ENCODE measurements at places on chromosomes 3 and 15.

- no peak for DNase-seq
These were observed 306.5 kb downstream of the RPLP1 start for GRCh38 chr15:69758810-69759790.

- no peak for DNase-seq
These were observed 7.2 kb downstream of the SPG21 start for GRCh38 chr15:64982472-64982871.

GRCh38 chr15:75233504-75234190 lies 24.5 kb upstream of the GOLGA6C start:
- no peak for DNase-seq

DNA sequence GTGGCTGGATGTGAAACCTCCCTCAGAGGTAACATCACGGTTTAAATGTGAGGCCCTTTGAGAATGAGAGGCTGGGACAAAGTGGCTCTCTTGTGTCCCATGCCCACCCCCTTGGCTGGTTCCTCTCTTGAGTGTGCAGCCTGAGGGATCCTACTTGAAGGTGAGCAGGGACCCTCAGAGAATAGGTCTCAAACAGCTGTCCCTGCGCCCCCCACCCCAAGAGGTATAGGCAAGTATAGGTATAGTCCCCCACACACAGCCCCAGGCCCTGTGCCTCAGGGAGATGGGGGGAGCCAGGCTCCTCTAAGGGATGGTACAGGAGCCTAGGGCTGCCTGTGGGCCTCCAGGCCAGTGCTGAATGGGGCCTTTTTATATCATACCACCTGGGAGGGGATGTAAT lies 61.9 kb downstream of the ISG20 start:
- no peak for DNase-seq

DNA sequence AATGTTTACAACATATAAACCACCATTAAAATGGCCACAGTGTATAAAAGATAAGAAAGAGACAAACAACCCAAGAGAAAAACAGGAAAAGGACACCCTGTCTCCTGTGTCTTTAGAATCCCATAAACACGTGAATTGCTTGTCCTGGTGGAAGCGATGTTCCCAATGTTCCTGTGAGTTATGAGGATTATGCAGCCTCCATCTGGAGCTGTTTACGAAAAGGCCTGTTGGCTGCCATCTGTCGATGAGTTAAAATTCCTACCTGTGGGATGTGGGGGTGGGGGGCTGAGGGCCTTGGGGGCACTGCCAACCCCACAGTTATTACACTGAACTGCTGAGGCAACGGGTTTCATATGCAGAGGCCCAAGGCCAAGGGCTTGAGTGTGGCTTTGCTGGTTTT lies 13.6 kb downstream of the NISCH start:
- no peak for DNase-seq

- DNase-seq: no peak
These were observed 304.8 kb downstream of the LPP start for GRCh38 chr3:188458756-188459155.

DNA sequence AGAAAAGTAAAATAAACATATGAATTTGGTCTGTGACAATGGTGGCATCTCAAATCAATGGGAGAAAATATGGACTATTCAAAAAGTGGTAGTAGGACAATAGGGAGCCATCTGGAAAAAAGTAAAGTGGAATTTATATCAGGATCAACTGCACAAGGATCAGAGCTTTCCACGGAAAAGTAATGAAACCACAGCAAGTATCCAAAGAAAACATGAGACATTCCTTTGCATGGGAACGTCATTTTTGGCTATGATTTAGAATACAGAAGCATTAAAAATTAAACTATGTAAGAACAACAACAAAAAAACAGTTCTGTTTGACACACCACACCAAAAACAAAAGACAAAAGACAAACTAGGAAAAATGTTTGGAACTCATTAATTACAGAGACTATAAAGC lies 18.7 kb downstream of the CRBN start:
- no peak for DNase-seq

- DNase-seq: no peak
These were observed 83.0 kb upstream of the PTX3 start for GRCh38 chr3:157353652-157354051.

- DNase-seq: no peak
These were observed 66.7 kb upstream of the PRICKLE2 start for GRCh38 chr3:64291956-64292355.

DNA sequence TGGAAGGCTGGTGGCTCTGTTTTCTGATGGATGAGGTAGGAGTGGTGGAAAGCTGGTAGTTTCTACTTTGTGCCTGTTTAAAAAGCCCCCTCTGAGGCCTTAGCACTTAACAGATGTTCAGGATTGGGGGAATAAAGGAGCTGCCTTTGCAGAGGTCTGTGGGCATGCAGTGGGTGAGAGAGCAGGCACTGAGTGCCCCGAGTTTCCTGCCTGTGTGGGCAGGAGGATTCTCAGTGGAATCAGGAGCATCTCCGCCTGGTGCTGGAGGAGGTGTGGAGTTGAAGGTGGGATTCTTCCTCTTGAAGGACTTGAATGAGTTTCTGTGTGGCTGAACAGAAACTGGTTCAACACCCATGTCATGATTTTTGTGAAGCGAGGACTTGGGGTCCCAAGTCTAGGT lies 74.3 kb downstream of the IGF1R start:
- DNase-seq: no peak

- DNase-seq: no peak
These were observed 237.4 kb upstream of the NR2F2 start for GRCh38 chr15:96093063-96093462.

DNA sequence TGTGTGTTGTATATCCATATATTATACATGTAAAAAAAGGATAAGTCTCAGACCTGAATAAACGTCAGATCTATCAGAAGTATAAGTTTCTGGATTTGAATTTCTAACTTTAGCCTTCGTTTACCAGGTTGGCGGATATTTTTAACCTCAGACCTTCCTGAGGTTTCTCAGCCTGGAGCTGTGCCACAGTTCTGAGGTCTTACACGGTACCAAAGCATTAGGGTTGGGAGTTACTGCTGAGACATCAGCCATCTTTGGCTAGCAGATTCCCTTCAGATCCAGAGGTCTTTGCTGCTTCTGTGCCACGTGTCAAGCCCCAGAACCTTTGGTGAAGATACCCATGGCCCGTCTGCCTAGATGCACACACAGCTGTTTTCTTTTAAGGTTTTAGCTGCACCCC lies 84.7 kb downstream of the PPP2R3A start:
- no peak for DNase-seq

DNA sequence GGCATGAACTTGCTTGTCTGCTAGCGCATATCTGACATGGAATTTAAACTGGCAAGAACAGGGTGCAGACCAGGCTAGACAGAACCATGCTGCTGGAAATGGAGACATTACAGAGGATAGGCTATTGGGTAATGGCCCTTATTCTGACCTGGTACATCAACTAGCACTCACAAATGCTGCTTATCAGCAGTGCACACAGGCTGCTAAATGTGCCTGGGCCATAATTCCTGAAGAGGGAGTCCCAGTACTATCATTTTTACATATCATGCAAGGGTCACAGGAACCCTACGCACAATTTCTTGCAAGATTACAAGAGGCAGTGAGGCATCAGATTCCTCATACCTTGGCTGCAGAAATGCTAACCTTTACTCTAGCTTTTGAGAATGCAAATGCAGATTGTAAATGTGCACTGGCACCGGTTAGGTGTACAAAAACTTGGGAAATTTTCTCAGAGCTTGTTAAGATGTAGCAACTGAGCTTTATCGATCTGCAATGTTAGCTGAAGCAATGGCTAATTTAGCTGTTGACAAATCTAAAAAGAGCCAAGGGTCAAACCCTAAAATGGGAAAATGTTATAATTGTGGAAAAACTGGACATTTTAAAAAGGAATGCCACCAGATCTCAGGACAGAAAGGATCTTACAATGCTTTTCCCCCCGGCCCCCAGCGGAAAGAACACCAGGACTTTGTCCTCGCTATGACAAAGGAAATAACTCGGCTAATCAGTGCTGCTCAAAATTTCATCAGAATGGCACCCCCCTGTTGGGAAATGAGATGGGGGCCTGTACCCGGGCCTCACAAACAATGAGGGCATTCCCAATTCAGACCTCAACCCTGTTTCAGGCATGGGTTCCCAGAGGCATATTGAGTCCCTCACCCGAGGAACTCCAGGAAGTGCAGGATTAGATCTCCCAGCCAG lies 21.1 kb downstream of the CCRL2 start:
- no peak for DNase-seq

DNA sequence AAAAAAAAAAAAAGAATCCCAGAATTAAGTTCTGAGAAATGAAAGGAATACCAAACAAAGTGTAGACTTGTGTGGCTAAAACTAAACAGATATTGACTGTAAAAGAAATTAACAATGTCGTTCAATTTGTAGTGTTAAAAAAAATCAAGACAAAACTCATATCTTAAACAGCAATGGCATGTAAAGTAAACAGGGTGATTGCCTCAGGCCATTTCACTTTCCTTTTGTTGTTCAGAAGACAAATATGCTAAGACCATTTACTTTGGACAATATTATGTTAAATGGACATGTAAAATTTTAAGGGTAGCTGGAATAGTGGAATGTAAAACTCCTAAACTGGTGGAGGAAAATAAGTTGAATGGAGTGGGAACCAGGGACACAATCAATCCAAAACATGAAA lies 139.1 kb downstream of the RTP4 start:
- DNase-seq: no peak

GRCh38 chr3:8491271-8492144 lies 10.1 kb upstream of the LMCD1 start:
- DNase-seq: no peak

DNA sequence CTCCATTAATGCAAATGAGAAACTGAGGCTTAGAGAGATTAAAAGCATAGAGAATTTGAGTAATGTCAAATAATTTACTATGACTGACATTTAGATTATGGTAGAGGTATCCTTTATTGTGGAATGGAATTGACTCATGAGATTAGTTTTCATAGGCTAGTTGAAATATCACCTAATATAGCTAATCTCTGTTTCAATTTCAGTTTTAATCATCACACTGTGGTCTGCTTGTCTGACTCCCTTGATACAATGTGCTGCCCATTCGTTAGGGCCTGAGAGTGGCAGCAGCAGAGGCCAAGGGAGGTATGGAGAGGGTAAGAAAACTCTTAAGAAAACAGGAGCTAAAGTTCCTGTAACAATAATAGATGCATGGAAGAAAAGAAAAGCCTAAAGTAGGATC lies 13.2 kb upstream of the ZBTB20 start:
- no peak for DNase-seq

DNA sequence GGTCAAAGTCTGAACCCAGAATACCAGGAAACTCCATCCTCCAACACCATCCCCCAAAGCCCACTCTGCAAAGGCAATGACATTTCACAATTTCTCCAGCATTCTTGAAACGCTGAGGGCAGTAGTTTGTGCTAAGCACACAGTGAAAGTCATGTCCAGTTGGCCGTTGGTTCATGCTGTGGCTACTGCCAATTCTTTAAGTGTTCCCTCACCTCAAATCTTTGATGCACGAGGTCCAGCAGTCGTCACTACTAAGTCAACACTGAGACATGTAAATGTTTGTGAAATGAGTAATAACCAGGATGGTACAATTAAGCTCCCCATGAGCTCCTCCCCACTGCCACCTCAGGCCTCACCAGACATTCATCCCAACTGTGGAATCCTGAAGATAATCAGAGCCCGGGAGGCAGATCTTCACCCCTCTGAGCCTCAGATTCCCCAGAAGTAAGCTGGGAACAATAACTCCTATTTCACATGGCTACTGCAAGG lies 7.0 kb downstream of the SUCLG2 start:
- DNase-seq: peak; percentile 91

DNA sequence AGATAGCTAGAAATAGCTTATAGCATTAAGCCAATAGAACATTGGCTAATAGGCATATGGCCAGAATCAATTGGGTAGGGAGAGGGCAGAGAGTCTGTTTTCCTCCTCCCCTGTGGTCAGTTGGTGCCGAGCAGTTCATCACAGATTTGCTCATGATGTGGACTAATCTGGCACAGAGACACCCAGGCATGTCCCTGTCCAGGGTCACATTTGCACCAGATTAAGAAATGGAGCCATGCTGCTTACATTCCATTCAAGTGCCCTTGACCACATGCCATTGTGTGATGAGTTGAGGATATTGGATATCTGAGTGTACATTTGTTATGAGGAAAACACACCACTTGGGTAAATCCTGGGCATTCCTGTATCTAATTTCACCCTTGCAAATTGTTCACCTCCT lies 53.4 kb downstream of the USP13 start:
- no peak for DNase-seq

- DNase-seq: no peak
These were observed 273.2 kb downstream of the MECOM start for GRCh38 chr3:169390271-169390670.

DNA sequence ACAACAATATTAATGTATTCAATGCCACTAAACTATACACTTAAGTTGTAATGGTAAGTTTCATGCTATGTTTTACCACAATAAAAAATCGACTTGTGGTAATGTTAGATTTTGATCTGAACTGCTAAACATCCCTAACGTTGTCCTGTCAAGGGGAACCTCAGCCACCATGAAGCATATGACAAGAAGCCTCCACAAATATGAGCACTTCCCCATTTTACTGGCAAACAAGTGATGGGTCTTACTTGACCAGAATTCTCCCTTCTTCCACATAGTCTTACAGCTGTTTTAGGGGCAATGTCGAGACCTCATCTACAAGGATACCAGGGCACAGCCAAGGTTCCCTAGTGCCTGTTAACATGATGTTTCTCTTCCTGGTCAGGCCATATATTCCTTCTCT lies 124.2 kb upstream of the ABI3BP start:
- DNase-seq: no peak

DNA sequence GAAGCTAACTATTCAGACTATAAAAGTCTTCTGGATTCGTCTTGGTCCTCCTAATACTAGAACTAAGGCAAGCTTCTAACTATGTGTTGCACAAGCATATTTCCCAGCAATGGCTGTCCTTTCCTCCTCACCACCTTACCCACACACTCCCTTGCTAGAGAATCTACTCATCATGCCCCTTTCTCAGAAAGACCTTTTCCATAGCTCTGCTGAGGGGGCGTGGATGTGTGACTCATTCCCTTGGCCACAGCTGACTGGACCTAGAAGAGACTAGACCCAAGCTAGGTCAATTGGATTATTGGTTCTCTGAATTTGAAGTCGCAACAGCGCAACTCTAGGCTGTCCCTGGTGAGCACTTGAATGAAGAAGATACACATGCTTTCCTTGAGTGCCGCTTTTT lies 47.1 kb downstream of the ERC2 start:
- DNase-seq: no peak

GRCh38 chr3:129594409-129594808 lies 12.1 kb downstream of the PLXND1 start:
- no peak for DNase-seq

- no peak for DNase-seq
These were observed 13.7 kb upstream of the PARP6 start for GRCh38 chr15:72285927-72286516.

DNA sequence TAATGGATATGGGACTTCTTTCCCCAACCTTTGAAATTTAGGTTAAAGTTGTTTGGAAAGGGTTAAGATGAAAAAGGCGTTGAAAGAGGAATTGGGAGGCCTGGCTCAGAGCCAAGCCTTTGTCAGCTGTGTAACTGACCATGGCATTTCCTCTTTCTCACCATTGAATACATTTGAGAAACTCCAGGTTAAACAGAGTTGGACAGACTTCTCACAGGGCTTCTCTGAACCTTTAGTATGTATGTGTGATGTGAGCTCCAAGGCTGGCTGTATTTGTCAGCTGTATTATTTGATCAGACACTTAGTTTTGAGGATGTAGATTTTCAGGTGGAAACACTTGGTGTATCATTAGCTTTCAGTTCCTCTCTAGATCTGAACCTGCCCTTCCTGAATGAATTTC lies 136.4 kb upstream of the GOLGA6L4 start:
- DNase-seq: no peak
